ENCODE measurements at places on chromosomes 1 and 21.

GRCh38 chr1:61183471-61184039 lies 101.2 kb downstream of the NFIA start:
- no peak for DNase-seq

DNA sequence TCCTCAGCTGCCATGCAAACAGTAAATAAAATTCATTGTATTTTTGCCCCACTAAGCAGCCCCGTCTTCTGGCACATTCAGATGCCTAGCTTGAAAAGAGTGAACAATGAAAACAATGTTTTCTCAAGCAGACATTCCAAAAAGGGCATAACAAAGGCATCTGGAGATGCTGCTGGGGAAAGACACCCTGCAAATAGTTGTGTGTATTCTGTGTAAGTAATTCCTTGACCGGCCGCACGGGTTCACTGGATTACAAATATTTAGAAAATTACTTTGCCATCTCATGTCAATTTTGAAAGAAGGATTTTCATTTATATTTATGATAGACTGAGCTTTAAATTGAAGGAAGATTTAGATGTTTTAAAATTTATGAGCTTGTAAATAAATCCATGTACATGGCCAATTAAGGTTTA lies 142.2 kb downstream of the SLC45A1 start:
- no peak for DNase-seq

DNA sequence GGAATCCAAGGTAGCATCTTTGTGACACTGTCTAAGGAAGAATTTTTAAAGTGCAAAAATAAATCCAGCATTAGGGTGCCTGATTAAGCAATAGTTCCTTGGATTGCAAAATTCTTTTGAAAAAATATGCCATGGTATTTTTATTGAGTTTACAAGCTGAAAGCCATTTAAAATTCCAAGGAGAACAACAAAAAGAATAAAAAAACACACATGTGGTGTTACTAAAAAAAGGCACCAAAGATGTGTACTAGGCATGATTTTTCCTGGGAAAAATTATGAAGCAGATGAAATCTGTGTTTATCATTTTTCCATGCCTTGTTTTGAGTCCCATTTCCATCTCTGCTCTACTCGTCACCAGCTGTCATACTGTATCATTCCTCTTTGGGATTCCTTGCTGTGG lies 157.0 kb upstream of the ZNHIT6 start:
- no peak for DNase-seq

DNA sequence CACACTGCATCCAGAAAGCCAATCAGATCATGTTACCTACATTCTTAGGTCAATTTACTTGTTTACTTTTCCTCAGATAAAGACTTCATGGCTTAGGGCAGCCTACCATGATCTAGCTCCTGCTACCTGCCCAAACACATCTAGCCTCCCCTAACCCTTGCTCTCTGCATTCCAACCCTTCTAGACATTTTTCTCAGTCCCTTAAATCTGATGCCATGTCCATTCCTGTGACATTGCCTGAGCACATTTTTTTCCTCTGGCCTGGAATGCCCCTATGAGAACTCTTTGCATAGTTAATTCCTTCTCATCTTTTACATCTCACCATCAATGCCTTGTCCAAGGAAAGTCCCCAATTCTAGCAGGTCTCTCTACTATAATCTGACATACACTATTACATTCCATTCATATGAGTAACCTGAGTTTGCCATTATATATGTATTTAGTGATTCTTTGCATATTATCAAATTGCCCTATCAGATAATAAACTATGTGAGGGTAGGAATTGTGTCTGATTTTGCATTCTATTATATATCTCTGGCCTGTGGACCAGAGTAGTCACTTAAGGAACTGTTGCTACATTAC lies 166.9 kb downstream of the COL11A1 start:
- DNase-seq, result no peak

DNA sequence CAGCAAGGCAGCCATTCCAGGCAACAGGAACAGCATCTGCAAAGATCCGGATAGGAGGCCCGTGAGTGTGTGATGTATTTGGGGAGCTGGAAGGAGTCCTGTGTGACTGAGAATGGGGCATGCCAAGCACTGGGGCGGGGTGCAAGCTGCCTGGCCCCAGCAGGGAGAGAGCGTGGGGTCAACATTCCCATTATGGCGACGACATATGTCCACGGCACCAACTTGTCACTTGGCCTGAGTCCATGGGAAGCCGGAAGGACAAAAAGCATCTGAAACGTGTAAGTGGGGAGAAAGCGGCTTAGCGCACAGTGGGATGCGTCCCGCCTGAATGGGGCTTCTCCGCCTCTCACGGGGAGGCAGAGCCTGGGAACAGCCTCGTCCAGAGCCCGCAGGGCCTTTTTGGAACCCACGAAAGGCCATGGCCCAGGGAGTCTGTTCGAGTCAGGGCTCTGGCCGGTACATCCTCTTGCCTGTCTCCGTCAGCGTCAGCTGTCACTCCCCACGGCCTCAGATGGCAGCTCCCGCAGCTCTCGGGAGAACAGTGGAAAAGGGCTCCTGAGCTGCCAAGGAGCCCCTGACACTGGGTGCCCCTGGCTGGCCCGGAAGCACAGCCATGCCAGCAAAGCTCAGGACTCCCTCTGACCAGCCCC lies 12.4 kb downstream of the EPHB2 start:
- DNase-seq, result no peak

- DNase-seq, result no peak
Observed at GRCh38 chr1:220123066-220123465, 29.1 kb downstream of the IARS2 start.

Data from retinal pigment epithelial cell (primary cell).